ENCODE measurements at places on chromosomes 4 and X.

GRCh38 chr4:97252615-97253154 lies 890.6 kb downstream of the STPG2 start:
- no peak for DNase-seq

DNA sequence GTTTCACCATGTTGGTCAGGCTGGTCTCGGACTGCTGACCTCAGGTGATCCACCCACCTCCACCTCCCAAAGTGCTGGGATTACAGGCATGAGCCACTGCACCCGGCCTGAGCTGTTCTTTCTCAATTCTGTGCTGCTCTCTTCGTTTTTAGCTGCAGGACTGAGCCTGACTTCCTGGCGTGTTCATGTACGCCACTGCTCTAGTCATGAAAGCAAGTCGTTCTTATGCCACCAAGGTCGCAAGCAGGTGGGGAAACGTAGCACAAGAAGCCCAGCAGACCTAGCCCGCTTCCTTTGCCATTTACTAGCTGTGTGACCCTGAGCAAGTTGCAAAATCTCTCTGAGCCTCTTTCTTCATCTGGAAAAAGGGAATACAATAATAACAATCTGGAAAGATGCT lies 43.4 kb downstream of the MED28 start:
- DNase-seq, result no peak

GRCh38 chr4:8778291-8778690 lies 93.3 kb downstream of the HMX1 start:
- no peak for DNase-seq

GRCh38 chr4:159178151-159178546 lies 75.3 kb downstream of the RAPGEF2 start:
- no peak for DNase-seq

- DNase-seq, result no peak
Measured at GRCh38 chr4:4881432-4881831, 22.0 kb downstream of the MSX1 start.

DNA sequence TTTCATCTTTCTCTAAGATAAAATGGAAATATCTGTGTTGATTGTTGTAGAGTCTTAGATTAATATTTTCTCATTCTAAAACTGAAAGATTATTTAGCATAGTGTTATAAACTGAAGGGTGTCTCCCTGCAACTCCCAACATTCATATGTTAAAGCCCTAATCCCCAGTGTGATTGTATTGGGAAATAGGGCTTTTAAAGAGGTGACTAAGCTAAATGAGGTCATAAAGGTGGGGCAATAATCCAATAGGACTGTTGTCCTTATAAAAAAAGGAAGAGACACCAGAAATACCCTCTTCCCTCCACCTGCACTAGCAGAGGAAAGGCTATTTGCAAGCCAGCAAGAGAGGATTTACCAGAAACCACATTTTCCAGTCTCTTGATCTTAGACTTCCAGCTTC lies 1626.4 kb downstream of the C4orf33 start:
- no peak for DNase-seq

GRCh38 chr4:150217808-150218207 lies 139.6 kb downstream of the DCLK2 start:
- no peak for DNase-seq
